Nephron progenitor cell (in vitro differentiated cells): ENCODE measurements at places on chromosomes 16 and 17.

- no peak for DNase-seq
These were observed 51.9 kb downstream of the WWP2 start for GRCh38 chr16:69814078-69814477.

- no peak for DNase-seq
These were observed 27.2 kb downstream of the ABCC6 start for GRCh38 chr16:16196099-16196498.

DNA sequence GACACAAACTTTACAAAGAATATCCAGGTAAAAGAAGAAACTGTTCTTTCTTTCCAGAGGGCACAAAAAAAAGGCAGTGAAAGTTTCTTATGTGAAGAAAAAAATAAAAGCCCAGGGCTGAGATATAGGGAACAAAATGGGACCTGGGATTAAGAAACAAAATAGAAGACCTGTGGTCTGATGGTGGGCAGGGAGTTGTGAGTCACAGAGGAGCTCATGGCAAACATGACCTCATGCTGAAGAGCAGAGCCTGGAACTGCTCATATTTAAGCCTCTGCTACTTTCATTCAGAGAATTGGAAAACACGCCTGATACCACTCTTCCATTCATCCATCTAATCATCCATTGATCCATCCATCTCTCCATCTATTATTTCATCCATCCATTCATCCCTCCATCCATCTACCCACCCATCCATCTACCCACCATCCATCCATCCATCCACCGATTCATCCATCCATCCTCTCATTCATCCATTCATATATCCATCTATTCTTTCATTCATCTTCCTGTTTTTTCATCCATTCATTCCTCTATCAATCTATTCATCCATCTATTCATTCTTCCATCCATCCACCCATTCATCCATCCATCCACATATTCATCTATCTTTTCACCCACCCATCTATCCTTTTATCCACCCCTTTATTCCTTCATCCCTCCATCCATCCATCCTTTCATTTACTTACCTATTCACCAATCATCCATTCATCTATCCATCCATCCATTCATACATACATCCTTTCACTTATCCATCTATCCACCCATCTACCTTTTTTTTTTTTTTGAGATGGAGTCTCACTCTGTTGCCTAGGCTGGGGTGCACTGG lies 30.0 kb downstream of the WFDC1 start:
- DNase-seq, result no peak

GRCh38 chr16:69888005-69888590 lies 63.0 kb upstream of the CLEC18A start:
- DNase-seq, result peak; percentile 62

DNA sequence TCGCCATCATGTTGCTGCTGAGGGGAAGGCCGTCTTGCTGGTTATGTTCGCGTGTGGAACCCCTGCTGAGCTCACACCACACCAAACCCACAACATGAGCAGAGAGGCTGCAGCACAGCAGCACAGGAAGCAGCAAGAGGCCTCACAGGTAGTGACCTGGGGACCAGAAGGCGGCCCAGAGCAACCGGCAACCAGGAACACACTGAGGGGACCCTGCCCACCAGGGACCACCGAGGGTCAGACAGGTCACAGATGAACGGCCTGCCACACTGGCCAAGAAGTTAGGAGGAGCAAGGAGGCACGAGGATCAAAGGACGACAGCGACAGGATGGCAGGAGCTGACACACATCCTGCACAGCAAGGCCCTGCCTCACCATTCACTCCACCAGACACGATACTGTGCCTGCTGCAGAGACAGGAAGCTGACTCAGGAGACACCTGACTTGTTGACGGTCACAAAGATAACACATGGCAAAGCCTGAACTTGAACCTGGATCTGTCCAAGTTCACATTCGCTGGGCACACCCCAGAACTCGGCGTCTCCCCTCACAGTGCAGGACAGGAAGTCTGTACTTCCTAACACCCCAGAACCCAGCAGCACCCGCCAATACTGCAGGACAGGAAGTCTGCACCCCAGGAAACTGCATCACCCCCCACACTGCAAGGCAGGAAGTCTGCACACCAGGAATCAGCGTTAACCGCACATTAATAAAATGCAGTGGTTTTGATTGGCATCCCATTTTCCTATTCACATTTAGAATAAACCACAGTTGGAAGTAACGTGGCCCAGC lies 98.5 kb downstream of the ZNF778 start:
- DNase-seq, result no peak
